Right lobe of liver (tissue), 6 donors: ENCODE measurements at places on chromosomes 2 and 18.

GRCh38 chr2:191247381-191248057 lies 2.3 kb downstream of the MYO1B start:
- peak; percentile 73 for DNase-seq

- DNase-seq, result no peak
Measured at GRCh38 chr2:73293534-73294171, at the start of gene EGR4. Gene EGR4, minus strand, starts transcription at chr2:73293548. Its CDS starts 231 bp downstream, at chr2:73293317.

DNA sequence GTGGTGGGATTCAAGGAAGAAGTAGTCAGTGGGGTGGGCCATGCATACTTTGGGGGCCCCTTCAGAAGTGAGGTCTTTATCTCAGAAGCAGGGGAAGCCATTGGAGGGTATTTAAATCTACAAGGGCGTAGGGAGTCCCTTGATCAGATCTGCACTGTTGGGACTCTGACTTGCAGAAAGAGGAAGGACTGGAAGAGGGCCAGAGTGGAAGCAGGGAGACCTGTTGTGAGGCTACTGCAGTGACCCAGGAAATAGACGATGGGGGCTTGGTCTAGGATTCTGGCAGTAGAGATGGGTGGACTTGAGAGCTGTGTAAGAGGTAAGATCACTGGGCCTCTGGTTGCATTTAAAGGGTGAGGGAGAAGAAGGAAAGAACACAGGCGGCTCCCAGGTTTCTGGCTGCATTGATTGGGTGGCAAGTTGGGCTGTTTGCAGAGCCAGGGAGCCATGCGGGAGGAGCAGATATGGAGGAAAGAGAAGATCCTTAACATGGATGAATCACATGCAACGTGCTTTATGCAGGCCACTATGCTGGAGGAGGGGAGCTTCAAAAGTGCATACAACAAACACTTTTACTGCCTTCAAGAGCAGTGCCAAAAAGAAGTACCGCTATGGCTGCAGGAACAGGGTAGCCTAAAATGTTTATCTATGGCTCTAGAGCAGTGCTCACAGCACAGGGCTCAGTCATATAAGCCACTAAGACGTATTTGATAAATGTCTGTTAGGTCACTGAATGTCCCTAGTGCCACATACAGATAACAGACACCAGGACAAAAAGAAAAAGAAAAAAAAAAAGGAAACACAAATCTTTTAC lies 2.3 kb downstream of the SFXN5 start:
- no peak for DNase-seq

DNA sequence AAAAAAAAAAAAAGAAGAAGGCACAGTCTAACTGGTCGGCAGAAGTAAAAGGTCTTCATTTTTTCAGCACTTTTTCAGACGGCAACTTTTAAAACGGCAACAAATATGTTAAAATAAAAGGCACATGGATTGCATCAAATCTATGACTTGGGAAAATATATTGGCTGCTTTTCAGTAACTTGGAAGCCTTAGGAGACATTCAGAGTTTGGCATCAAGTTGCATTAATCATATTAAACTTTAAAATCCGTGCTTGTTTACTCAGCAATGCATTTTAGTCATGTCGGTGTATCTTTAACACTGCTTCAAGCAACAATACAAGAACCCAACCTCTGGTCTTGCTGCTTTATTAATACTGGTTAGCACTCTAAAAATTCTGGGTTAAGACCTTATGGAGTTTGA lies 111.1 kb downstream of the MEP1B start:
- no peak for DNase-seq

DNA sequence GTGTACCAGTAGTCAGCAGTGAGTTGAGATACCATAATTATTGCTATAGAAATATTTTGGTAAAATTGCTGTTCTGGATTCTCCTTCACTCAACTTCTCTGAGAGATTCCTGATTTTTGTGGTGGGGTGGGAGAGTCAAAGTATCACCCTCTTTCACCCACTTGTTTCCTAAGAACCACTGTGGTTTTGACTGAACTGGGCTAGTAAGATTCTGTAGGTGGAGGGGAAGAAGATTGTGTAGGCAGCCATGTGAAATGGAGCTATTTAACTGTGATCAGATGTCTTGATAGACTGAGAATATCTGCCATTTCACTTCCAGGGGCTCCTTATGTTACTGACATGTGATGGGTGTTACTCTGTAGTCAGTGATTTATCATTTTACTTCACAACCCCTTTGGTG lies 45.3 kb downstream of the BIRC6 start:
- no peak for DNase-seq

GRCh38 chr2:231663458-231664212 lies 44.7 kb upstream of the PTMA start:
- DNase-seq, result no peak

DNA sequence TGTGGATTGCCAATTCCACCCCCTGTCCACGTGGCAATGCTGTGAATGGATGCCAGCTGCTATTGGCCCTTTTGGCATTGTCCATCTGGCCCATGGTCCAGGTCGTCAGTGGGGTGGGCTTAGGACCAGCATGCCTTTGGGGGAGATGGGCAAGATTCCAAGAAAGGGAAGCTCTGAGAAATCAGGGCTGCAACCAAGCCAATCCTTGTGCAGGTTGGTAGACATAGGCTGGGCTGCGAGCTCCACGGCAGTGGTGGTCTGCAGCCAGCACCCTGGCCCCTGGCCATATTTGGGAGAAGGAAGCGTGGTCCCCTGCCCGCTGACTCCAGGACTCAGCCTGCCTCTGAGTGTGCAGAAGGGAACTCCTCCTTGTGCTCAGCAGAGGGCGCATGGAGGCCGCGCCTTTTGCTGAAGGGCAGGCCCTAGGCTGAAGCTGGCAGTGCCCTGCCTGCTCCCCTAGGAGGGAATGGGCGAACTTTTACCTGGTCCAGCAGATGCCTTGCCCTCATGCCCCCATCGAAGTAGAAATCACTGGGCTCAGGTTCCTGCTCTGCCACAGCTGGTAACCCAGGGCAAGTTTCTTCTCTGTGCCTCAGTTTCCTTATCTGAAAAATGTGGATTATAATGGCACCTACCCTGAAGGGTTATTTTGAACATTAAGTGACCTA lies 5.4 kb downstream of the SPR start:
- DNase-seq, result peak; percentile 74

DNA sequence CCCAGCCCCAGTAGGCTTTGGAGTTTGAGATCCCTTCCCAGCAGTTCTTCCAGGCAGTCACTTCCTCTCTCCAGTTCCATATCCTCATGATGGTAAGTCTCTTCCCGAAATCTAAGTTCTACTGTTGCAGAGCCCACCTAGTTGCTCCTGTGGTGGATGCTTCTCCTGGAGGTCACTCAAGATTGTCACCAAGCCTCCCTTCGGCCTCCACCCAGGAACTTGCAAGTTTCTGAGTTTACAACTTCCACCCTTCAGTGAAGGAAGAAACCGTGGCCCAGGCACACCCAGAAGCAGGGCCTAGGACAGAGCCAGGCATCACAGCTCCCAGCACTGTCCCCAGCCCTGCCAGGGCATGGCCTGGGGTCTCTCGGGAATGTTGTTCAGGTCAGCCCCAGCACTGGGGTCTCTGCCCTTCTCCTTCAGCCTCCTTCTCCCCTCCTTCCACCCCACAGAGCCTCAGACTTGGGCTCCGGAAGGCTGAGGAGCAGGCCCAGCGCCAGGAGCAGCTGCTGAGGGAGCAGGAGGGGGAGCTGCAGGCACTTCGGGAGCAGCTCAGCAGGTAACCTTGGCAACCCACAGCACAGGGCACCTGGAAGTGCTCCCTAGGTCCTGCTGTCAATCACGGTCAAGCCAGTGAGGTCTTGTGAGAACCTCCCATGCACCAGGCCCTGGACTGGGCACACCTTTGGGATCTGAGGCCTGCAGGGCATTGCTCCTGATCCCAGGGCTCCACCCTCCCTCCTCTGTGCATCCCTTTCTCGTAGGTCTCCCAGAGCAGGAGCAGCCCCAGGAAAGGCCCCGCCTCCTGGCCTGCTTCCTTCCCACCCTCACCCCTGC lies 7.1 kb downstream of the RUFY4 start:
- DNase-seq, result peak; percentile 39

GRCh38 chr2:26482211-26483026 lies 4.5 kb upstream of the OTOF start:
- no peak for DNase-seq

- no peak for DNase-seq
Measured at GRCh38 chr2:174586418-174587295, 10.9 kb downstream of the WIPF1 start.

DNA sequence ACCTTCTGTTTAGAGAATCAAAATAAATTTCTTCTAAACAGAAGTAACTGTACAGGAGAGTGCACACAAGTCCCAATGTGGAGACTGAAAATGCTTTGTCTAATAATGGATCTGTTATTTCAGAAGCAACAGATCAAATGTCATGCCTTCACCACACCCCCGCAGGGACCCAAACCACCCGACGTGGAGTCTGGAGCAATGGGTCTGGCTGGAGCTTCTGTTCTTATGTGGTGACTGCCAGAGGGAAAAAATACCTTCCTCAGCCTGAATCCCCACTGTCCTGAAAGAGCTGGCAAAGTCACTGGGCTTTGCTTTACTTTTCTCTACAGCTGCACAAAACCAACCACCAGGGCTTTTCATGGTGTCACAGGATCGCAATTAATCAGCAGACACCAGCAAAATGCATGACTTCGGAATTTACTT lies 119.0 kb upstream of the ZFP36L2 start:
- DNase-seq, result no peak

GRCh38 chr18:55559739-55560138 lies 28.3 kb downstream of the TCF4 start:
- DNase-seq, result no peak

DNA sequence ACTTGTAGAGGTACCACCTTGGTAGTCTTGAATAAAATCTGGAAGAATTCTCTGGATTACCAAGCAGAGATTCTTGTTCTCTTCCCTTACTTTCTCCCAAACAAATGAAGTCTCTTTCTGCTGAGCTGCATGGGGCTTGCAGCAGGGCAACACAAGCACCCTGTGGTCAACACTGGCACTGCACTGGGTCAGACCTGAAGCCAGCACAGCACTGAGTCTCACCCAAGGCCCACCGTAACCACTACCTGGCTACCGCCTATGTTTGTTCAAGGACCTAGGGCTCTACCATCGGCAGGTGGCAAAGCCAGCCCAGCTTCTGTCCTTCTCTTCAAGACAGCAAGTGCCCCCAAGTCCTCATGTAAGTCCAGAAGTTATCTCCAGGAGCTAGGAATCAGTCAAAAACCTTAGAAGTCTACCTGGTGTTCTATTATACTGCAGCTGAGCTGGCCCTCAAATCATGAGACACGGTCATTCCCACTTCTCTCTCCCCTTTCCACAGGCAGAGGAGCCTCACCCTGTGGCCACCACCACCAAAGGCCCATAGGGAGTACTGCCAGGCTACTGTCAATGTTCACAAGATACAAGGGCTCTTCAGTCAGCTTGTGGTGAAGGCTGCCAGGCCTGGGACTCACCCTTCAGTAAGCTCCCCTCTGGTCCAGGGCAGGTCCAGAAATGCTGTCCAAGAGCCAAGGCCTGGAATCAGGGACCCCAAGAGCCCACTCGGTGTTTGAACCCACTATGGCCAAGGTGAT lies 18.4 kb downstream of the VPS54 start:
- DNase-seq, result no peak

DNA sequence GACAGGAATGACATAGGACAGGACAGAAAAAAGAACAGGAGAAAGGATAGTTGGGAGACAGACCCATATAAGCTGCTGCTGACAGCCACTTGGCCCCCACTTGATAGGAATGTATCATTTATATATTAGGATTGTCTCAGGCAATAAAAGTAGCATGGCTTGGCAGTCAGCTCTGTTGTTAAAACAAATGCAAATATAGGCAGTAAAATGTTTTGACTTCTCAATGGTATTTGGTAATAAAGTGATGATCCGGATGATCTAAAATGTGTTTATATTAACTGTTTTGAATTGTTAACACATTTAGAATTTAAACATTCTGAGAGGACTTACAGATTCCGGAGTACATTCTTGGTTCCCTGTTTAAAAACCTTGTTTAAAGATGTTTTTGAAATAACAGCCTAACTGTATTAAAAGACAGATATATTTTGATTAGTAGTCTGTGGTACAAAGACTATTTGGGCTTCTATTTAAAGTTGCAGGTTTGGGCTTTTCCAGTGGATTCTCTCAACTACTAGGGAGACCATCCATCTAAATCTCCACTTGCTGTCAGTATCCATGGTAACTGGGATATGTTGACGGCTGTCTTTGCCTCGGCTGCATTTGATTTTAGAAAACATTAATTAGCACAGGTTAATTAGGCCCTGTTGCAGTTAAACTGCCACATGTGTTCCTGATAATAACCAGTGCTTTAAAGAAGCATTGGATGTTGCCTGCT lies 147.6 kb downstream of the ESCO1 start:
- DNase-seq, result no peak

DNA sequence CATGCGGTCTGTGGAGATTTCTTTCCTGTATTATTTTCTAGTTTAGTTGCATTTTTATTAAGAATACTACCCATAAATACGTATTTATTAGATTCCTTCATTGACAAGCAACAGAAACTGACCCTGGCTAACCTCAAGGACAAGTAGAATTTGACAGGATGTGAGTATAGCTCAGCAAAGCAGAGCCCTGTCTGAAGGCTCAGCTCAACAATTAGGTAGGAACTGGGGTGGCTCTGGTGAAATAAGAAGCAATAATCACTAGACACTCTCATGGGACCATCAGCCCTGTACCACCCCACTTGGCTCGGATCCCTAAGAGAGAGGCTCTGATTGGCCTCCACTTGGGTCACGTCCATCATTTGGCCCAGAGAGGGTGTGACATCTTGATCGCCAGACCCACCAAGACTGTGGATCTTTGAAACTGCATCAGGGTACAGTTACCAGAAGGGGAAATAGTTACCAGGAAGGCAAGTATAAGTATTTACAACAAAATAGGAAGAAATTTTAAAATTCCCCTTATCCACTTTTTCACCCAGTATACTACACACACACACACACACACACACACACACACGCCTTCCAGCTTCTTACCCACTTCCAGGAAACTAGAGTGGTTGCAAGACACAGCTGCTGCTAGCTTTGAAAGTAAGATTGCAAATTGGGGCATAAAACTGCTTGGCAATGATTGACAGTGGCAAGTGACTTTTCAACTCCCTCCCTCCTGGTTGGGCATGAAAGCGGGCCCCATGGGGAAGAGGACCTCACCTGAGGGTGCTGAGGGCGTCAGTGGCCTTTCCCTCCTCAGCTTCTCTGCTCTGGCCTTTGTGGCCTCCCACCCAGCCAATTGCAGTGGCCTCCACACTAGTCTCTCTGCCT lies 41.8 kb downstream of the KCTD18 start:
- DNase-seq, result no peak

DNA sequence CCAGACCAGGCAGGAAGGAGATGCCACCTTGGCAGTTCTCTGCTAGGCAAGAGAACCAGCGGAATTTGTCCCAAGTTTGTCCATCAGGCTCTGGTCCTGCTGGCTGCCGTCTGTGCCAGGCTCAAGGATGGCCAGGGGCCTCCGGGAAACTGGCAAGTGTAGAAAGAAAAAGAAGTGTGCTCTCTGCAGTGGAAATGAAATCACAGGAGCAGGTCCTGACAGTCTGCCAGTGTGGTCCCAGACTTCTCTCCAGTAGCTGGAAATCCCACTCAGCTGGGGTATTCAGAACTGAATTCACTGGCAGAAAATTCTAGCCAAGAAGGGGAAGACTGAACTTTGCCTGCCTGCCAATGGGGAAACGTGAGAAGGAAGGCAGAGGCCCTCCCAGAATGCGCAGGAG lies 91.0 kb downstream of the STPG4 start:
- no peak for DNase-seq

GRCh38 chr2:28463893-28464292 lies 32.0 kb upstream of the PLB1 start:
- DNase-seq, result no peak

- no peak for DNase-seq
Measured at GRCh38 chr18:33838054-33838453, 260.0 kb downstream of the ASXL3 start.
